ENCODE measurements at places on chromosomes 13 and 19.
A peak's percentile ranks its signal among the peaks of the same experiment; 100 is the strongest.

DNA sequence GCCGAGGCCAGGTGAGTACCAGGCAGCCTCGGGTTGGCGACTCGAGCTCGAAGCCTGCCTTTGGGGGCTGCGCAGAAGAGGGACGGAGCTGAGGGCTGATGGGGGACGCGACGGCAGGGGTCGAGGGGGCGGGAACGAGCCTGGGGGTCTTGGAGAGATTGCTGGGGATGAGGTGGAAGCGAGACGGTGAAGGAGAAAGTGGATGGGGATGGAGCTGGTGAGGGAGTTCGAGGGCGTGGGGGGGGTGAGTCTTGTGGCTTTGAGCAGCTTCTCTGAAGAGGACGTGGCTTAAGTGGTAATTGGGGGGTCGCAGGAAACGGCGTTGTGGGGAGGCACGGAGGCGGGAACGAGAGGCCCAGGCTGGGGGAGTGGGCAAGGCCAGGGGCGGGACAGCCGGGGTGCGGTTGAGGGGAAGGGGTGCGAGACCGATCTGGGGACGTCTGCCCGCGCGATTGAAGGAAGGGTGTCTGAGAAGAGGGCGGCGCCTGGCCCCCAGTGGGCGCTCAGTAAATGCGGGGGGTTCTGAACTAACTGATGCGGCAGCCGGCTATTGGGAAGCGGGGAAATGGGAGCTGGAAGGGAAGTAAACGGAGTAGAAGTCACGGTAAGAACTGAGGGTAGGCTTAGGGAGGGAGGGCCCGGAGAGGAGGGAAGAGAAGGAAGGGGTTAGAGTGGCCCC, 426 bp downstream of the MYO9B start:
- DNase-seq: peak; percentile 13

GRCh38 chr13:91112201-91112923, 235.1 kb upstream of the MIR17HG start:
- no peak for DNase-seq

- no peak for DNase-seq
Observed at GRCh38 chr13:74687442-74688182, 553.4 kb upstream of the KLF12 start.

GRCh38 chr19:4376991-4377781, 23.2 kb downstream of the SH3GL1 start:
- DNase-seq: peak; percentile 62

DNA sequence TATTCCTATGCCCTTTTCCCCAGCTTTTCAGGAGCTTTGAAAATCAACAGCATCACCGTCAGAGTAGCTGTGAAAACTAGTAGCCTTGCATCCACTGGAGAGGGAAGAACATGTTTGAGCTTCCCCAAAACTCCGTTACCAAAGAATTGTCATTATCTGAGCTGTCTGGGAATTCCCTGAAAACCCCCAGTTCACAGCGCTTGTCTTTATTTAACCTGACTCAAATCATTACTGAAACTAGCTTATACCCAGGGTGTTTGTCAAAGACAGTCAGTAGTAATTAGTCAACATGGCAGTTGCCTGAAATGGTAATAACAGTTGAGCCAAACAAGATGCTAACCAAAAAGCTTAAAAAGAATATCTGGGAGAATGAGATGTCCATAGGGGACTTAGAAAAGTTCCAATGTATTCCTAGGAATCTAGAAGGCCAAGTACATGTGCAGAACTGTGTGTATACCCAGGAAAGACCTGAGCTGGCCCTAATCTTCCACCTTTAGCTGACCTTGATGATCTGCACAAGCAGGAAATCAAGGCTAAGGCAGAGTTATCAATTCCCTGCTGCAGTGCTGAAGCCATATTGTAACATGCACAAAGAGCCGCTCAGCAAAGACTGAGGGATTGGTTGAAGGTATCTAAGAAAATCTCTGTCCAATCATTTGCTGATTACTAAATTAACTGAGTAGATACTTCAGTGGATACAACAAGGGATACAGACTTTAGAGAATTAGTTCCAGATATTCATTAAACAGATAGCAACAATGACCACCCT, 130.8 kb downstream of the KL start:
- peak; percentile 6 for DNase-seq

GRCh38 chr13:50677687-50678463, 165.6 kb downstream of the DLEU7 start:
- DNase-seq: peak; percentile 47

- DNase-seq: no peak
Observed at GRCh38 chr19:18274219-18274780, at the start of gene IQCN. Gene IQCN (minus strand): TSS chr19:18274452. CDS start chr19:18269478, 4,974 bp downstream.
